ENCODE measurements at places on chromosomes 3 and 15.

- no peak for DNase-seq
Measured at GRCh38 chr3:15345608-15346137, 13.3 kb upstream of the SH3BP5 start.

GRCh38 chr3:36820083-36820482 lies 55.7 kb upstream of the DCLK3 start:
- DNase-seq: no peak

DNA sequence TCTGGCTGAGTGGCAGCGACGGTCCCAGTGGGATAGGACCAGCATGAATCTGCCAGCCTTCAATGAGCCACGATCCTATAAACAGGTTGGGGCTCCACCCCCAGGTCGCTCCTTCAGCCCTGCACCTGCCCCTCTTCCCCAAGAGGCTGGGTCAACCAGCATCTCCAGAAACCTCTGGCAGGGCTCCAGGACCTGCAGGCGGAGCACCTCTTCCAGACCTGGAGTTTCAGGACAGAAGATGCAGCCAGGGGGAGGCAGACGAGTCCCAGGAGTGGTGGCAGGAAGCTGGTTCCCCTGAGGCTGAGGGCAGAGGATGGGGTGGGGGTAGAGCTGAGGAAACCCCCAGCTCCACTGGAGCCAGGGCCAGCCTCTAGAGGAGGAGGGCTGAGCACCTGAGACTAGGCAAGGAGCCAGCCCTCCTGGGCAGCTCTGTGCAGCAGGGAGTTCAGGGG lies at the start of gene PLA2G4D:
TSS of gene PLA2G4D (minus strand) at position 51 of the 452 bp plus-strand sequence. CDS start 103 bp downstream, outside the sequence.
- peak; percentile 83 for DNase-seq

- no peak for DNase-seq
Measured at GRCh38 chr3:130576375-130577266, 59.6 kb downstream of the COL6A6 start.

All from NCI-H69 (cell line).